ENCODE measurements at places on chromosomes 11 and 22. TPM values are rescaled to one million over a fixed set of nuclear protein-coding genes. Genes with fewer than 3 reads are reported as not detected.
A peak's percentile ranks its signal among the peaks of the same experiment; 100 is the strongest.

DNA sequence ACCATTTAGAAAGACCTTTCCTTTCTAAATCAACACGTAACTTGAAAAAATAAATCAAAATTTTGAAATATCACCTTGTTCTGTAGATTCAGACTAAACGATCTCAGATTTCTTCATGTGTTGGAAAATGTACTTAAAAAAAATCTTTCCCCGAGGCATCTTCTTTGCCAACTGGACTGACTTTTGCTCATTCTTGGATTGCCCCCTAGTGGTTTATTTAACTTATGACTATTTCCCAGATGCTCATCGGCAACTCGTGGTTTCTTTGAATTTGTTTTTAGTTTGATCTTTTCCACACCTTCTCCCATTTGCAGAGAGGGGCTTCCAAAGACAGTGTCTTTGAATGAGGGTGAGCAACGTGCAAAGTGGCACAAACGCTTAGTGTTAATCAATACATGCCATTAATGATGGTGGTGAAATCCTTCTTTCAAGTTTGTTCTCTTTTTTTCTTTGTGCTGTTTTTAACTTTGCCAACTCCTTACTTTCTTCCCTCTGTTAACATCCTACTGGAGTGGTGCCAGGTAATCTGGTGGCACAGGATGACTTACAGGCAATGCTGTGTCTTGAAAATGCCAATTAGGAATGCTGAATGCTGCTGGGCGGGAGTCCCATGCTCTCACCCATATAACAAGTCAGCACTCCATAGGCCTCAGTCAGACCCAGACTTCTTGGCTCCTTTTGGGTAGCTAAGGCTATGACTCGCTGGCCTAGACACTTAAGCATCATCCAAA is 18.3 kb downstream of the PRSS23 start:
- no peak for DNase-seq

GRCh38 chr11:107018902-107019493 is 722 bp upstream of the GUCY1A2 start:
- DNase-seq = peak; percentile 60

GRCh38 chr11:444396-445144 is 2.8 kb upstream of the ANO9 start:
- DNase-seq = no peak

GRCh38 chr11:75589933-75590332 is 27.9 kb downstream of the SERPINH1 start:
- DNase-seq = no peak

The MUC5AC gene
- total RNA-seq = not detected

- DNase-seq = no peak
These were observed 4.8 kb downstream of the CLCF1 start for GRCh38 chr11:67368621-67369020.

DNA sequence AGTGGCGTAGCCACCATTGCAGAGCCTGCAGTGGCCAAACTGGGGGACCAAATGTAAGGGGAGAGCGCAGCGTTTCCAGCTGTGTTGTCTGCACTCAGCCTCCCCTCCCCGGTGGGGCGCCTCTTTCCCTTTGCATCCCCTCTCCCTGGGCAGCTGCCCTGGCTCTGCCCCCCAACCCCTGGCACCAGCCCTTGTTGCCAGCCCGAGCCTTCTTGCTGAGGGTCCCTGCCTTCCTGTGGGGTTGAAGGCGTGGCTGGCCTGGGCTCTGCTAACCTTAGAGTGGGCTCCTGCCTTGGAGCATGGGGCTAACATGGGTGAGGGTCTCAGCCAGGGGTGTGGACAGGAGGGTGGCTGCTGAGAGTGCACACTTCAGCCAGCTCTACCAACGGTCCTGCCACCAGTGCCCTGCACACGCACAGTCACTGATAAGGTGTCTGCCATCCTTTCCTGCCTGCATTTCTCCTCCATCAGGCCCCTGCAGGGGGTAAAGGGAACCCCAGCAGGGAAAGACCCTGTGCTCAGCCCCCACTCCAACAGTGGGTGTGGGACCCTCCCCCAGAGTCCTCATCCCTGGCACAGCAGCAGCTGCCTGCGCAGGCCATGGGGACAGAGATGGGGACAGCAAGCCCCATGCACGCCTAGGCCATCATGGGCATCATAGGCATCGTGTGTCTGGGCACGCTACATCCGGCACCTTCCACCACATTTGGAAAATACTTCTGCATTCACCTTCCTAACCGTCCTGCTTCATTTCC is 43.5 kb downstream of the CERK start:
- DNase-seq = no peak

GRCh38 chr22:42562279-42562678 is 8.5 kb downstream of the SERHL2 start:
- DNase-seq = no peak

GRCh38 chr11:134138376-134138775 is 69.5 kb downstream of the JAM3 start:
- no peak for DNase-seq

DNA sequence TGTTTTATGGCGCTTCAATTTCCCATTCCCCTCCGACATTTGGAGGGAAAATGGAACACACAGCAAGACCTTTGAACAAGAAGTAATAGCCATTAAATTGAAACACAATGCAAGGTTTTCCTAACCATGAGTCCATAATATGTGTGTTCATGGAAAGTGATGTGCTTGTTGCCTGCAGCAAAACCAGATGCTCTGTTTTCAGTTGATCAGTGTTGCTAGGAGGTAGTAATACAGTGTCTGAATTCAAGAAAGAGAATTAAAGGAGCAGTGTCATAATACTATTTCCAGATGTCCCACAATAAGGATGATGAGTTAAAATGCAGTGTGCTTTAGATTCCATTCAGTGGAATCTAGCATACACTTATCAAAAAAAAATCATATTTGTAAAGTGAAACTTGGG is 637.4 kb upstream of the API5 start:
- DNase-seq = no peak

GRCh38 chr22:47673557-47673956 is 911.1 kb downstream of the TBC1D22A start:
- no peak for DNase-seq
